ENCODE measurements at places on chromosomes 12 and 14. TPM values are rescaled to one million over a fixed set of nuclear protein-coding genes. Genes with fewer than 3 reads are reported as not detected.

The CHGA gene
- total RNA-seq = 301 TPM

The KRT82 gene
- not detected for total RNA-seq

- H3K4me3 ChIP-seq = no peak overlapping the region
- DNase-seq = no peak
- no peak overlapping the region for H3K27ac ChIP-seq
- no peaks in the 10 kb centered on the region for H3K36me3 ChIP-seq
Observed at GRCh38 chr12:74790931-74791330, 253.3 kb downstream of the ATXN7L3B start.

GRCh38 chr14:92185559-92185958 lies 63.8 kb downstream of the CPSF2 start:
- H3K4me3 ChIP-seq = no peak overlapping the region
- no peaks in the 10 kb centered on the region for H3K36me3 ChIP-seq
- DNase-seq = no peak
- H3K27ac ChIP-seq = no peak overlapping the region
- no peaks in the 10 kb centered on the region for H3K4me1 ChIP-seq

DNA sequence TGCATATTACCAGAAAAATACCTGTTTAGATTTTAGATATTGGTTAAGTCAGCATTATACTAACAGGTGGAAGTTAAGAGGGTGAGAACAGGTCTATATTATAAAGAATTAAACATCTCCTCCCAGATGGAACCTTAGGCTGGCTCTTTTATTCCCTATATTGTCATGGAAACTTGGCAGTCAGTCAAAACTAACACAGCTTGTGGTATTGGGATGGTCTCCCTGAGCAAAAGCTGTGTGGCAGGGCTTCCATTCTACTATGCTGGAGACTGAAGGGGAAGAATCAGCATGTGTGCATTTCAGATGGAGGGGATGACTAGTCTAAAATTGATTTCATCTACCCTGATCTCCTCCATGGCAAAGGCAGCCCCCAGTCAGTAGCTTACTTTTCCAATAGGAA lies 66.7 kb downstream of the SMOC1 start:
- no peaks in the 10 kb centered on the region for H3K27me3 ChIP-seq
- no peaks in the 10 kb centered on the region for H3K36me3 ChIP-seq
- no peak for DNase-seq
- H3K4me1 ChIP-seq = no peaks in the 10 kb centered on the region

The TMEM120B gene
- total RNA-seq = 4.7 TPM

GRCh38 chr12:69272511-69272910 lies 33.1 kb downstream of the CPSF6 start:
- H3K27me3 ChIP-seq = no peaks in the 10 kb centered on the region
- no peak overlapping the region for H3K27ac ChIP-seq
- DNase-seq = no peak
- H3K4me1 ChIP-seq = no peaks in the 10 kb centered on the region
- H3K36me3 ChIP-seq = peaks cover 9% of the 10 kb centered on the region
- H3K4me3 ChIP-seq = no peak overlapping the region

The PTPRO gene
- total RNA-seq = 4.1 TPM

- H3K27ac ChIP-seq = no peak overlapping the region
- no peaks in the 10 kb centered on the region for H3K4me1 ChIP-seq
- no peaks in the 10 kb centered on the region for H3K36me3 ChIP-seq
- DNase-seq = no peak
Observed at GRCh38 chr12:108270035-108270848, 68.9 kb downstream of the CMKLR1 start.

- DNase-seq = no peak
- H3K27me3 ChIP-seq = no peaks in the 10 kb centered on the region
- H3K4me3 ChIP-seq = no peak overlapping the region
Observed at GRCh38 chr12:92553389-92553788, 149.4 kb upstream of the PLEKHG7 start.

GRCh38 chr12:4320497-4320852 lies 538 bp upstream of the TIGAR start:
- no peaks in the 10 kb centered on the region for H3K36me3 ChIP-seq
- no peak for DNase-seq
- peak overlapping the region; percentile 89 for H3K27ac ChIP-seq
- peak overlapping the region; percentile 77 for H3K4me3 ChIP-seq

DNA sequence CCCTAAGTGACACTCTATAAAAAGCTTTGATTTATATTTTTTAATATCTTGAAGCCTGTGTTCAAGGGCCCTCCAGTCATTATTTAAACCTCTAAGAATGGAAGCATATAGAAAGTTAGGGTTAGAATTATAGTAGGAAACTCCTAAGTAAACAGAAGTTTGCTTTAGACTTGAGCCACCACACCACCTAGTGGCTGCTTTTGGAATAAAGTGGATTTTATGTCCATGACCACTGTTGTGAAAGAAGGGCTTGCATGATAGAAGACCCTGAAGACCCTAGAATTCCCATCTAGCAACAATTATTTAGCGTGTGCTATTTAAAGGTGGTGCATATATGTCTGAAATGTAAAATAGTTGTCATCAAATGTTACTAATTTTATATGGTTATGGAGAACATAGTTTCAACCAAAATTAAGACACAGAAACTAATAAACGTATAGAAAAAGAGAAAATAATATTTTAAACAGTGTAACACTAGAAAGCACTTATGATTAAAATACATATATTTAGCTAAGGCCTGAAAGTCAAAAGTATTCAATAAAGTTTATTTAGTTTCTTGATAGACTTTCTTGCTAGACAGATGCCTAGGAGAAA lies 21.3 kb downstream of the LRRIQ1 start:
- H3K4me3 ChIP-seq = no peak overlapping the region
- DNase-seq = no peak
- H3K4me1 ChIP-seq = no peaks in the 10 kb centered on the region
- H3K27ac ChIP-seq = no peak overlapping the region
- no peaks in the 10 kb centered on the region for H3K36me3 ChIP-seq

GRCh38 chr14:45610318-45610717 lies 357.3 kb upstream of the MIS18BP1 start:
- no peak overlapping the region for H3K4me3 ChIP-seq
- H3K4me1 ChIP-seq = no peaks in the 10 kb centered on the region
- H3K27ac ChIP-seq = no peak overlapping the region
- no peaks in the 10 kb centered on the region for H3K36me3 ChIP-seq
- H3K27me3 ChIP-seq = no peaks in the 10 kb centered on the region
- DNase-seq = no peak

The TAS2R14 gene
- 3.4 TPM for total RNA-seq

The GZMH gene
- not detected for total RNA-seq
